ENCODE measurements at places on chromosomes 5 and 9.

DNA sequence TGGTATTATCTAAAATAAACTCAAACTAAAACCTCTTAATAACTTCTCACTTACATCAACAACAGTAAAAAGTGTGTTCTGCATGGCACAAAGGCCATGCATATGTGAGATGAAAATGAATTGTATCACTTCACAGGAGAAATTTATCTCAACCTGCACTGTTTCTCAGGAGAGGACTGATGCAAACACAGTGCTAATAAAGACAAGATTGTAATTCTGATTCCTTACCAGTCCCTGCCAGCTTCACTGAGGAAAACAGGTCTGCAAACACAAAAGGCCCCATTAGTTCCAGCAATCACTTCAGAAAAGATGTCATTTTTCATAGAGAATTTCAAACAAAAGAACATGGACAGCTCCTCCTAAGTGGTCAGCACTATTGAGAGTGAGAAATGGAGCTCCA, 117.3 kb upstream of the PDE4D start:
- DNase-seq = no peak

GRCh38 chr5:95884017-95884325, 61.4 kb upstream of the GLRX start:
- DNase-seq = no peak

DNA sequence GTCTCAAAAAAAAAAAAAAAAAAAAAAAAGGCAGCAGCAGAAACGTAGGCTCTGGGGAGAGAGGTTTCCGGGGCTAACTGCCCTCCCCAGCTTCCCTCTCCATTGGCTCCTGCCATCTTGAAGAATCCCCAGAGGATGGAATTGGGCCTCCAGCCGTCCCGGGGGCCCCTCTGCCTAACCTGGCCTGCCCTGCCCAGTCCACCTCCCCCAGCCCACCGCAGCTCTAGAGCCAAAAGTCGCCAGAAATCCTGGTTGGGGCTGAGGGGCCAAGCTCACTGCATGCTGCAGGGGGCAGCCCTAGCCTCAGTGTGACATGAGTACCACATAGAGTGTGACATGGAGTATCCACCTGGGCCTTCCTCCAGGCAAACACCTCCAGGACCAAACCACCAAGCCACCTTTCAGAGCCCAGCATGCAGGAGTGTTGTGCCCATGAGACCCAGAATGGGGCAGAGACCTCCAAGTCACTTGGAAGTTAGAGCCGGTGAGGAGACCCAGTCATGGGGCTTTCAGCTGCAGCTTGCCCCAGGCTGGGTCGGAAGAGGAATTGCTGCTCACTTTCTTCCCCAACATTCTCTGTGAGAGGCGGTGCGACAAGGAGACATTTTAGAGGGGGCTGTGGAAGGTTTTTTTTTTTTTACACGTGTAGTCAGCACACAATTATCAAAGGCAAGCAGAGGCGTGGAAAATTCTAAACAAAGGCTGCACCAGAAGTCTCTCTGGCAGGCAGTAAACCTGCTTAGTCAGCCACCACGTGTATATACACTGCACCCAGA, 17.6 kb downstream of the CD74 start:
- DNase-seq = no peak

DNA sequence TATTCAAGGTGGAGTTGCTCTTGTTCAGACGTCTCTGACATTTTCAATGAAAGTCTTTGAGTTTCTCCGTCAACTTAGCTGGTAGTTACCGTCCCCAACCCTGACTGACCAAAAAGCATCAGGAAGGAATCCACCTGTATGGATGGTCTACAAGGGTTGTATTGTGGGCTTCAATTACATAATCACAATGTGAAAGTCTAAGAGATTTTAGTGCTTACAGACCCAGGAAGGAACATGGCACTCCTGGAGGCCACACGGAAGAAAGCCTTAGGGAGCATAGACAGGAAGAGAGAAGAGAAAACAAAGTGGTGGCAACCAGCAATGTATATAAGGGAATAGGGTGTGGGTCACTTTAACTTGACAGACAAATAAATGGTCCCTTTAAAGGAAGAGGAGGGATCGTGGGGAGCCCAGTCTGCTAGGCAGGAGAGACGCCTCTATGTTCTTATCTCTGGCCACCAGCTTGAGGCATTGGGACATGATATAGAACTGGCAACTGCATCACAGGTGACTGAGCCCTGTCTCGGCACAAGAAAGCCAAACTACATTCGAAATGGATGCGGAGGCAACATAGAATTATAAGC, 80.4 kb downstream of the ALDH7A1 start:
- DNase-seq = no peak

GRCh38 chr9:129141066-129142041, 30.1 kb downstream of the PTPA start:
- no peak for DNase-seq

GRCh38 chr5:179378441-179379271, 33.4 kb upstream of the ADAMTS2 start:
- DNase-seq = no peak

DNA sequence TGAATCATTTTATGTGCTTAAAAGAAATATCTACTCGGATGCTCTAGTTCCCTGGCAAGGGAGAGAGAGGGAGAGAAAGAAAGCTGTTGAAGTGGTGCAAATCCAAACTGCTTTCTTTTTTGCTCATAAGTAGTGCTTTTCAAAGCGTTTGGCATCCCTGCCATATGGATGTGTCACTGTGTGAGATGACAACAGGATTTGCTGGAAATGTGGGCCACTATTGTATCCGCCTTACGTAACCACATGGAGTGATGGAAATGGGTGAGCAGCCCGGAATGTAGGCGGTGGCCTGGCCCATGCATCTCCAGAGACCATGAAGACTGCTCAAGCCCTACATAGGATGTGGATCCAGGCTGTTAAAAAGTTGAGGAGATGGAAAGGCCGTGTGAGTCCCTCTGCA, 30.8 kb downstream of the TJP2 start:
- no peak for DNase-seq

Measured in stimulated activated CD8-positive, alpha-beta memory T cell treated with anti-CD3 and anti-CD28 coated beads, Interleukin-4, amount 100 ng/mL, for 1 hour (primary cell).